Activated T-cell treated with anti-CD3 and anti-CD28 coated beads, Interleukin-2, amount 50 U/mL, for 72 hours (primary cell): ENCODE measurements at places on chromosomes 5 and 9. TPM values are rescaled to one million over a fixed set of nuclear protein-coding genes. Genes with fewer than 3 reads are reported as not detected.

DNA sequence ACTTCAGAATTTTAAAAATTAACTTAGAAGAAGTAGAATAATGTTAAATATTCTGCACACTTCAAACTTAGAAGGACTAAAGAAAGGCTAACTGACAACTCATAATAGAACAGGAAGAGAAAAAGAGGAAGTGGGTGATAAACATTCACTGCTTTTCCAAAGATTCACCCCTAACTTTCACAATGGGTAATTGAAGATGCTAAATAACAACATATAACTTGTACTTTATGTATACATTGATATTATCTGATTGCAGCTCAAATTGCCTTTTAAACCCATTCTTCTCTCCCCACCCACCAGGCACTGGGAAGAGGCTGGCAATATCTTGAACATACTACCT, 376.6 kb downstream of the EFNA5 start:
- H3K27ac ChIP-seq = no peak overlapping the region
- no peak overlapping the region for H3K4me3 ChIP-seq
- H3K36me3 ChIP-seq = no peaks in the 10 kb centered on the region
- no peak for DNase-seq

DNA sequence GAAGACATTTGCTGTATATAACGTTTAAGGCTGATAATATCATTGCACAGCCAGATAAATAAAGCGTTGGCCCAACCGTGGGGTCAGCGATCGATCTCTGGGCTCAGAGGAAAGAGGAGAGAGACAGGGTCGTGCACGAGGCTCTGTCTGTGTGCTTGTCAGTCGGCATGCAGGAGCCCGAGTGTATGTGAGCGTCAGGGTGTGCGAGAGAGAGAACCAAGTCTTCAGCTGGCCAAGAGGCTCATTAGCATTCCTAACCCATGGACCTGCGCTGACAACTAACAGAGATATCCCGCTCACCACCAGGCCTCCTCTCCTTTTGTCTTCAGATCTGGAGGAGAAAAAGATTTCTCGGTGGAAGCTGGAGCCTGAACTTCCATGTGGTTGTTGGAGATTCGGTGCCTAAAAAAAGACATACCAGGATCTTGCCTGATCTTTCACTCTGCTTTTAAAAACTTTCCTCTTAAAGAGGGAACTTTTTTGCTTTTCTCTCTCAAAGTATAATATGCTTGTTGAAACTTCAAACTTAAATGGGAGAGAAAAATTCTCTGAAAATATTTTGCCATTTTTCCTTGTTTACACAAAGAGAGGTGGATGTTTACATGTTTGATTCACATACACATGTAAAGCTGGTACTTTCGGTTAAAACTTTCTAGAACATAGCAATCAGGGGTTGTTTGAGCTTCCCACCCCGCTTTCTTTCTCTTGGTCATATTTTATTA, 16.5 kb downstream of the NR2F1 start:
- H3K27me3 ChIP-seq = peaks cover 26% of the 10 kb centered on the region
- H3K4me1 ChIP-seq = peaks cover 15% of the 10 kb centered on the region
- H3K36me3 ChIP-seq = peaks cover 3% of the 10 kb centered on the region
- no peak overlapping the region for H3K4me3 ChIP-seq
- no peak overlapping the region for H3K27ac ChIP-seq

- H3K36me3 ChIP-seq = peaks cover 3% of the 10 kb centered on the region
- no peak overlapping the region for H3K4me3 ChIP-seq
- H3K4me1 ChIP-seq = no peaks in the 10 kb centered on the region
- H3K27ac ChIP-seq = no peak overlapping the region
- peaks cover 8% of the 10 kb centered on the region for H3K27me3 ChIP-seq
These were observed 147.8 kb downstream of the ARRDC3 start for GRCh38 chr5:91235271-91235694.

- no peak overlapping the region for H3K27ac ChIP-seq
- DNase-seq = no peak
- H3K27me3 ChIP-seq = no peaks in the 10 kb centered on the region
- no peaks in the 10 kb centered on the region for H3K36me3 ChIP-seq
- no peaks in the 10 kb centered on the region for H3K4me1 ChIP-seq
- H3K4me3 ChIP-seq = no peak overlapping the region
These were observed 323.6 kb upstream of the PRR16 start for GRCh38 chr5:120140501-120140900.

GRCh38 chr5:179393078-179393477, 47.8 kb upstream of the ADAMTS2 start:
- no peak overlapping the region for H3K27ac ChIP-seq
- DNase-seq = no peak
- H3K27me3 ChIP-seq = peaks cover 10% of the 10 kb centered on the region

- no peaks in the 10 kb centered on the region for H3K27me3 ChIP-seq
- no peak overlapping the region for H3K4me3 ChIP-seq
- no peaks in the 10 kb centered on the region for H3K36me3 ChIP-seq
- no peak overlapping the region for H3K27ac ChIP-seq
- H3K4me1 ChIP-seq = no peaks in the 10 kb centered on the region
These were observed 660.8 kb downstream of the TLE1 start for GRCh38 chr9:81028504-81028903.

Gene CYLC2
- not detected for total RNA-seq

DNA sequence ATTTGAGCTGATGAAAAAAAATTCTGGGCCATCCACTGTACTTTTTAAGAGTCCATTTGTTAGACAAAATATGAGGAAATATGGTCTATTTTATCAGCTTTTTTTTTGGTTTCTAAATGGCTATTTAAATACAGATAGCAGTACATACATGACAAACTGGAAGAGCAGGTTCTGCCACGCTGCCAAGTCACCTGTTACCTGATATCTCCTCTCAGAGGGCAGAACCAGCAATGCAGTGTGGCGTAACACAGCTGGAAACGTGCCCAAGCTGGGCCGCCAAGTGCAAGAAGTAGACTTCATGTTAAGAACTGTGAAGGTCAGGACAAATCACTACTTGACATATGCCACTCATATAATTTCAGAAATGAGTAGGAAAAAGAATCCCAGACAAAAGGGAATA, 8.1 kb downstream of the MCIDAS start:
- no peak overlapping the region for H3K4me3 ChIP-seq
- DNase-seq = no peak
- peaks cover 34% of the 10 kb centered on the region for H3K4me1 ChIP-seq

DNA sequence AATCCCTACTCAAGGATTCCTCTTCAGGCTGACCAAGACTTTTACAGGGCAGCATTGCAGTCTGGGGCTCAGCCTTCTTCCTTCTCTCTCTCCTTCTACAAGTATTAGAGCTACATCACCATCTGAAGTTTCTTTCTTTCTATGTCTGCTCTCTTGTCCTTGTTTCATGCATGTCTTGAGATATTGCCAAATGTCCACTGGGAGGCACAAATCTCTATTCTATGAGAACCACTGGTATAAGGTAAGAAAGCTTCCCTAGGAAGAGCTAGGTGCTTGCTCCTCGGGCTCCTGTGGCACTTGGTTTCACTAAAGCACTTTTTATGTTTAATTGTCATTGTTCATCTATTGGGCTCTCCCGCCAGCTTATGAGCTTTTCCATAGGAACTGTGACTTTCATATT, 289.2 kb upstream of the PCSK5 start:
- no peak overlapping the region for H3K4me3 ChIP-seq
- H3K27me3 ChIP-seq = peaks cover 13% of the 10 kb centered on the region
- no peaks in the 10 kb centered on the region for H3K4me1 ChIP-seq
- no peaks in the 10 kb centered on the region for H3K36me3 ChIP-seq
- H3K27ac ChIP-seq = no peak overlapping the region
- DNase-seq = no peak

DNA sequence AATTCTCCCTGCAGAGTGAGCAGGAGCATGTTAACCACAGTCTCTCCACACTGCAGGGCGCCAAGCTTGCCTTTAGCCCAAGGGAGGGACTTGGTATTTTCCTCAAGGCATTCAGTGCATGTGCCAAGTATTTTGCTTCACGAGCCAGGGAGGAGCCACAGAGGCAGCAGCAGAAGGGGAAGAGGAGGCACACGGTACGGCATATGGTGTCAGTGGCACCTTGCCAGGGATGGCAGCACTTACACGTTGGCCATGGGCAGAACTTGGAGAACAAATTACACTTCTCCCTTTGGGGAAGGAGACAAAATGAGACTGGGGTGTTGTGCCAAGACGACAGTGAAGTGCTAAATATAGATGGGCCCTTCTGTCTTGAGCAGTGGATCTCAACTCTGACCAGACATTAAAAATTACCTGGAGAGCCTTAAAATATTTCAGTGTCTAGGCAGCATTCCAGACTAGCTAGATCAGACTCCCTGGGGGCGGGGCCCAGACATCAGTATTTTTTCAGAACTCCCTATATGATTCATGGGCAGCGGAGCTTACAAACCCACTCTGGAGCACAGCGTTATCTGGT, 155.8 kb downstream of the DRD1 start:
- no peak overlapping the region for H3K4me3 ChIP-seq
- no peak for DNase-seq
- no peaks in the 10 kb centered on the region for H3K36me3 ChIP-seq
- no peak overlapping the region for H3K27ac ChIP-seq
- H3K27me3 ChIP-seq = peaks cover 17% of the 10 kb centered on the region

- no peak for DNase-seq
- no peaks in the 10 kb centered on the region for H3K27me3 ChIP-seq
- no peak overlapping the region for H3K4me3 ChIP-seq
- peaks cover 4% of the 10 kb centered on the region for H3K4me1 ChIP-seq
These were observed 51.5 kb upstream of the HSPB3 start for GRCh38 chr5:54403885-54404416.

Gene LAMC3
- total RNA-seq = 0.74 TPM

GRCh38 chr5:95711501-95712346, 19.4 kb upstream of the RHOBTB3 start:
- no peaks in the 10 kb centered on the region for H3K36me3 ChIP-seq
- no peak overlapping the region for H3K27ac ChIP-seq
- no peak for DNase-seq
- no peak overlapping the region for H3K4me3 ChIP-seq
- peaks cover 22% of the 10 kb centered on the region for H3K4me1 ChIP-seq
- peaks cover 7% of the 10 kb centered on the region for H3K27me3 ChIP-seq

- H3K4me3 ChIP-seq = no peak overlapping the region
- no peaks in the 10 kb centered on the region for H3K27me3 ChIP-seq
- H3K27ac ChIP-seq = no peak overlapping the region
These were observed 33.1 kb upstream of the GHR start for GRCh38 chr5:42390115-42390514.

- peak overlapping the region; percentile 97 for H3K27ac ChIP-seq
- H3K27me3 ChIP-seq = no peaks in the 10 kb centered on the region
- peaks cover 61% of the 10 kb centered on the region for H3K4me1 ChIP-seq
- peaks cover 19% of the 10 kb centered on the region for H3K36me3 ChIP-seq
- peak overlapping the region; percentile 77 for H3K4me3 ChIP-seq
- peak; percentile 78 for DNase-seq
These were observed 97.3 kb downstream of the PRRT1B start for GRCh38 chr9:131642496-131643083.

GRCh38 chr9:121688146-121688680, 36.8 kb downstream of the DAB2IP start:
- no peak for DNase-seq
- H3K27ac ChIP-seq = no peak overlapping the region
- H3K4me3 ChIP-seq = no peak overlapping the region
- no peaks in the 10 kb centered on the region for H3K36me3 ChIP-seq

Gene KDM4C
- 46.7 TPM for total RNA-seq

Gene TRPM3
- total RNA-seq = not detected

Gene KLF4
- 1.7 TPM for total RNA-seq

Gene FRRS1L
- not detected for total RNA-seq

Gene AMBP
- total RNA-seq = not detected

GRCh38 chr9:123034881-123035510, 1.5 kb downstream of the GPR21 start:
- no peak overlapping the region for H3K27ac ChIP-seq
- H3K4me3 ChIP-seq = no peak overlapping the region
- no peak for DNase-seq
- H3K36me3 ChIP-seq = no peaks in the 10 kb centered on the region

- peaks cover 20% of the 10 kb centered on the region for H3K27me3 ChIP-seq
- H3K4me3 ChIP-seq = no peak overlapping the region
- H3K27ac ChIP-seq = no peak overlapping the region
- DNase-seq = no peak
These were observed 193.2 kb upstream of the KIF2A start for GRCh38 chr5:62112689-62113228.

Gene DIRAS2
- total RNA-seq = not detected

DNA sequence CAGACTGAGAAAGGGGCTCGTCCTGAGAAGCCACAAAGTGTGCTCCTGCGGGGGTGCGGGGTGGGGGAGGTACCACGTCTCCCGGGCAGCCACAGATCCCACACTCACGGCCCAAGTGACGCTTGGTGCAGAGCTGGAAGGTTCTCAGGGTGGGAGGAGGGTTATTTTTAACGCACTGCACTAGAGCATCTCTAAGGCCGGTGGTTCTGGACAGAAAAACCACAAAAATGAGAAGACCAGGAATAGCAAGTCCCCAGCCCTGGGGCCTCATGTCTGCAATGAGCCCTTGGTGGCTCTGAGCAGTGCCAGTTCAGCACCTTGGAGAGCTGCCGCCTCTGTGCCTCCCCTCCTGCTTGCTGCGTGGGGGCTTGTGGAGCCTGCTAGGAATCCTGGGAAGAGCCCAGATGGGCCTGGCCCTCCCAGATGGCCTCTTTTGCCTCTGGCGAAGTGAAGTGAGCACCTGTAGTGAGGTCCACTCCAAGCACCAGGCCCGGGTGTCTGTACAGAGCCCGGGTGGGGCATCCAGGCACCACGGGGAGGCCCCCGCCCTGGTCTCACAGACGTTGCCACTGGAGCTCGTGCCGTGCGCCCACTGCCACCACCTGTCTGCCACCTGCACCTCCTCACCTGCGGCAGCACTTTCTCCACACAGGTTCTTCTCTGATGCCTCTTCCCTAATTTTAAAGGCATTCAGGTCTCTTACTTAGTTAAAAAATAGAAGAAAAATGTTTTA, 48.9 kb upstream of the CACNA1B start:
- no peaks in the 10 kb centered on the region for H3K27me3 ChIP-seq
- DNase-seq = no peak
- no peak overlapping the region for H3K27ac ChIP-seq
- peaks cover 18% of the 10 kb centered on the region for H3K36me3 ChIP-seq
- H3K4me1 ChIP-seq = no peaks in the 10 kb centered on the region

DNA sequence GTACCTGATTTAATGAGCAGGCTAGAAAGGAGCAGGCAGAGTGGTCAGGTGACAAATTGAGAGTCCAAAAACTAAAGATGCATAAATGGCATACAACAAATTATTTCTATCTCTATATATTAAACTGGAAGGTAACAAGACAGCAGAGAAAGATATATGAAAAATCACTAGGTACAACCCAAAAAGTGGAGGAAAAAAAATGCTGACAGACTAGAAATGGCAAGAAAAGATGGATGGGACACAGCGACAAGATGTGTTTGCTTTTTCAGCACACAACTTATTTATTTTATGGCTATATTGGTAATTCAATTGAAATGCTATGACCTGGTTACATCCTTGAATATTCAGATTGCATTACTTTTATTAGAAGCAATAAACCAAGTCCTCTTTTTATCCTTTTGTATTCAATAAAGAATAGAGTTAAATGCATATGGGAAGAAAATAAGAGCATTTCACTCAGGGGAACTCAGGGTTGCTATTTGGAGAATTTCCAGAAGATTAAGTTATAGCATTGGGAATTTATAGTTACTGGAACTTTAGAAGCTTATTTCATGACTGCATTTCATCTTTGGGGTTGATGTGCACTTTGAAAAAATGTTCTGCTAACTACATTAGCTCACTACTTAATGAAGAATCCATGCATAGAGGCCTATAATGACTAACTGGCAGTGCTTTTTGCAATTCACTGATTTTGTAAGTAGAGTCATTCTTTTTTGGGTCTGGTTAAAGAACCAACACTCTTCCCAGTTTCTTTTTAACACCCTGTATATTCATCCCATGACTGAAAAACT, 566.6 kb upstream of the TUSC1 start:
- DNase-seq = no peak
- no peak overlapping the region for H3K27ac ChIP-seq
- H3K36me3 ChIP-seq = no peaks in the 10 kb centered on the region
- H3K4me3 ChIP-seq = no peak overlapping the region
- no peaks in the 10 kb centered on the region for H3K4me1 ChIP-seq
- no peaks in the 10 kb centered on the region for H3K27me3 ChIP-seq

Gene BTNL9
- total RNA-seq = 0.55 TPM
